Mucosa of gallbladder (tissue), 1 donor: ENCODE measurements at places on chromosomes 2 and 18. TPM values are rescaled to one million over a fixed set of nuclear protein-coding genes. Genes with fewer than 3 reads are reported as not detected.
A peak's percentile ranks its signal among the peaks of the same experiment; 100 is the strongest.

SNRNP27 gene
- 43.4 TPM for total RNA-seq

CPLX4 gene
- total RNA-seq, result not detected

POTEC gene
- not detected for total RNA-seq

ALLC gene
- 0.81 TPM for total RNA-seq

HRH4 gene
- total RNA-seq, result not detected

PAX8 gene
- total RNA-seq, result 3.5 TPM

DHRS9 gene
- 2.0 TPM for total RNA-seq

DUSP2 gene
- total RNA-seq, result 11.3 TPM

DNA sequence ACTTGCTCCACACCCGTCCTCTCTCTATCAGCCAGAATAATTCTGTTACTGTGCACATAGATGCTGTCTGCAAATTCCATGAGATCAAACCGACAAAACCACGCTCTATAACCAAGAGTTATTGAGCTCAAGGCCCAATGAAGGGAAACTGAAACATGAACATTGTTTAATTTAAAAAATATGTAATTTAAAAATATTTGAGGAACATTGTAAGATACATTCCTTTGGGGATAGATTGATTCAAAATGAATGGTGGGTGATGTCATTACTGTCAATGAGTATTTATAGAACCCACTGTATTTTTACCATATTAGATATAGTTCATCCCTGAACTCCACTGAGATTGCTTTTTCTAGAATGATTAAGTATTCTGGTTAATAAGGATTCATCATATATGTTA, 50.4 kb downstream of the NCKAP5 start:
- no peak for DNase-seq

GRCh38 chr2:235911633-235912233, 256.5 kb downstream of the GBX2 start:
- DNase-seq, result no peak

DNA sequence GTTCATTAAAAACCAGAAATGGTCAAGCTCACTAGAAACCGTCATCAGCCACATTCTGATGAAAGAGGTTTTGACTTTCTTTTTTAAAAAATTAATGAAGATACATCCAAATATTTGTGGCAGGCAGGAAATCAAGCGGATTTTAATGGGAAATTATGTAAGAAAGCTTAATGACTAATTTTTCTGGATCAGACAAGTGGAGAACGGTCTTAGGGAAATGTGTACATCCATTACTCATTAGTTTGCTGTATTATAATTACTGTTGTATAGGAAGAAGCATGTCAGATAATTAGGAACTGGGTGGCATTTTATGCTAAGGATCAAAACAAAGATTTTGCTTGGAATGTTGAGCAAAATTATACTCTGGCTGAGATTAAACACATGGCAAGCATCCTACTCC, 39.4 kb downstream of the AGAP1 start:
- no peak for DNase-seq

DNA sequence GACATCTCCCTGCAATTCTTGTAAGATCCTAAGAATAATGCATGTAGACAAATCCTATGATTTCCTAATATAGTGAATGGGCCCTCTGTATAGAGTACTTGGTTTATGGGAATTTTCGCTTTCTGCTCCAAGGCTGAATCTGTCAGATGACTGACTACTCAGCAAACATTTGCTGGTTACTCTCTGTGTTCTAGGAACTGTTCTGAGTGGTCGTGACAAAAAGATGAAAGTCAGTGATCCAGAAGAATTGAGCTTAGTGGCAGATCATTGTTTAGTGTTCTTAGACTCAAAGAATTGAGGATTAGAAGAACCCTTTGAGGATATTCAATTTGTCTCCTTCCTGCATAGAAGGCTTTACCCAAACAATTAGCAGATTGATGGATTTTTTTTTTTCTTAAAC, 10.0 kb downstream of the XRCC5 start:
- DNase-seq, result no peak

- DNase-seq, result no peak
Observed at GRCh38 chr2:10383960-10384734, 64.0 kb downstream of the ODC1 start.

DNA sequence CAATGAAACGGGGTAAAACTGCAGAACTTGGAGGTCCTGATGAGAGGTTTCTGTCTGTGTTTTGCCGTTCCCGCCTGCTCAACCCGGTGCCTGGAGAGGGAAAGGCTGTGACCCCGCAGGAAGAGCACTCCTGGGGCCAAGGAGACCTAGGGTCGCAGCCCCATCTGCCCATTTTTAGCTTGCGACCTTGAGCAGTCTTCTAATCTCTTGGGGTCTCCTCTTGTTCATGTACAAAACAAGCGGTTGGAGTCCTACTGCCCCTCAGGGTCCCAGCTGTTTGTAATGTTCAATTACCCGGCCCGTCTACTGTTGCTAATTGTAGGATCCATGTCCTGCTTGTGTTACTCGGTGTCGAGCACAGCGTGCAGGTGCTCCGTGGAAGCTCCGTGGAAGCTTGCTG, 104.5 kb downstream of the PTGR3 start:
- DNase-seq, result no peak

GRCh38 chr2:104078431-104079157, 775.3 kb upstream of the POU3F3 start:
- DNase-seq, result no peak

DNA sequence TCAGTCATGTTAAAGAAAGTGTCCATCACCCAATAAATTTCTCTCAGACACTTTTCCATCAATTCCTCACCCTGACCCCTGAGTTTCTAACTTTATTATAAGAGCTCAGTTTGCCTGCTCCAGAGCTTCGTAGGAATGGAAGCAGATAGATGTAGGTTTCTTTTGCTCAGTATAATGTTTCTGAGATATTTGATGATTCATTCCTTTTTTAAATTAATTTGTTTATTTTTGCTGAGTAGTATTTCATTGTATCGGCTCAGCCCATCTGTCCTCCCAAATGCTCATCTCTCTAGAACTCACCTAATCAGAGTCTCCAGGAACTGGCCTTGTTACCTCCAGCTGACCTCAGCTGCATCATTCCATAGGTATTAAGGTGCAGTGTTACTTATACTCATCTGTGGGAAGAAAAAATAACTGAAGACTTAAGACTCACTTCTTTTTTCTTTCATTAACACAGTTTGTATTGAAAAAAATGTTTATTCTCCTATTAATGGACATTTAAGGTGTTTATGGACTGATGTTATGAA, 11.9 kb upstream of the BCL2L11 start:
- DNase-seq, result no peak

DNA sequence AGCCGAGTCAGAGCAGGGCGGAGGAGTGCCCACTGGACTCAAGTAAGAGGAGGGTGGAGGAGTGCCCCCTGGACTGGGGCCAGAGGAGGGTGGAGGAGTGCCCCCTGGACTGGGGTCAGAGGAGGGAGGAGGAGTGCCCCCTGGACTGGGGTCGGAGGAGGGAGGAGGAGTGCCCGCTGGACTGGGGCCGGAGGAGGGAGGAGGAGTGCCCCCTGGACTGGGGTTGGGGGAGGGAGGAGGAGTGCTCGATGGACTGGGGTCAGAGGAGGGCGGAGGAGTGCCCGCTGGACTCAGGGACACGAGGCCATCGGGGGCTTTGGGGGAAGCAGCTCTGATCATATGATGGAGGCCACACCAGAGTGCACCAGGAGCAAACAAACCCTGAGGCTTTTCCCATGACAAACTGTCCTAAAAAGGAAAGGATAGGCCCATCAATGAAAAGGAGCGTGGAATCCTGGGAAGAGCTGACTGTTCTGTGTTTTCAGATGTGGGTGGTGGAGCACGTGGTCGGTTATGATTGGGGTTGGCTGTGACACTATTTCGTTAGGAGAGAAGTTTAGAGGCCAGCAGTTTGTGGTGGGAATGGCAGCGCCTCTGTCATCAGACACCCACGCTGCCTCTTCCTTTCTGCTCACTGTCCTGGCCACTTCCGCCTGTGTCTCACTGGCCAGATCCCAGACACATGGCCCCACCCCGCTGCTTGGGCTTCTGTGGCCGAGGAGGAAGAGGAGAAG, 24.5 kb upstream of the HPCAL1 start:
- DNase-seq, result peak; percentile 79

DNA sequence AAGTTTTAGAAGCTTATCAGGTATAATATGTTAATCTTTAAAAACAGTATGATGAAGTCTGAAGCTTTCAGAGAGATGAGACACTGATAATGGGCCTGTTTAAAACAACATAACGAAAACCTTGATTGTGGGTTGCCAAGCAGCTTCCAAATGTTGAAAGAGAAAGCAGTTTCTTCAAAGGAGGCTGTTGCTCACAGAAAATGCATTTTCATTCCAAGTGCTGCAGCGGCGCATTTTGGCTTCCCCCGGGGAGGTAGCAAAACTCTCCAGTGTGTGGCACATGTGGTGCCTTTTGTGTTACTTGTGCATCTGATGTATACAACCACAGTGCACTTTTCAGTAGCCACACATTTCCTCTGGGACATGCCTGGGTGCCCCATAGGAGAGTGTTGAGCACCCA, 66.1 kb downstream of the TMEFF2 start:
- no peak for DNase-seq

DNA sequence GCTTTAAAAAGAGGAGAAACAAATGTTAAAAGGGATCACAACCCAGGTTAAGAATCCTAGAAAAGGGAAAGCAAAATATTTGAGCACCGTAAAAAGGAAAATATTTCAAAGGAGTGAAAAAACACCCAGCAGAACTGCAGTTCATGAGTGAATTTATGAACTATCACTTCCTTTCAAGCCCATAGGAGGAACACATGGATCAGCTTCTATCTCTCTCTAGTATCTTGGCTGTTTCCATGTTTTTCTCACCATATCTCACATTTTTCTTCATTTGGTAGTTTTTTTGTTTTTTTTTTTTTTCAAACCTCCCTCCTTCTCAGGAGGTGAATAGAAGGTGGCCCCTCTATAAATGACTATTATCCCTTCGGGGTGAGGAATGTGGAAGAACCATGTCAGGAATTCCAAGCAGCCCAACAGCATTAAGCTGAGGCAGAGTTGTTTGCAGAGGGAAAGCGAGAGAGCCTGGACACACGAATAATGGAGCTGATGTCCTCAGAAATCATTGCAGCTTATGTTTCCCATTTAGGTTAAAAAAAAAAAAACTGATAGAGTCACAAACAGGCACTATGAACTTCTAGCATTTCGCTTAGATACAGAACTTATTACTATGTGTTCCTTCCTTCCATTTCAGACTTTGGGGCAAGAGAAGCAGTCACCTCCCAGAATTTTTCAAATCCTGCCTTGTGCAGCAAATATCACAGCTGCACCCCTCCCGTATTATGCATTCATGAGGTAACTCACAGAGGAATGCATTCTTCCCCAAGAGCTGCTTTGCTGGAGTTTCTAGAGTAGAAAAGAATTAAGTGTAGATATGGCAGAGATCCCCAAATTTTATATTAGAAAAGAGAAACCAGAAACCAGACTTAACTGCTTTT, 315.6 kb downstream of the IRS1 start:
- no peak for DNase-seq

GRCh38 chr2:236052206-236052605, 116.0 kb downstream of the GBX2 start:
- no peak for DNase-seq

- DNase-seq, result no peak
Observed at GRCh38 chr2:112843288-112843687, 6.7 kb upstream of the IL1B start.

- no peak for DNase-seq
Observed at GRCh38 chr2:165164201-165164600, 39.6 kb downstream of the SCN3A start.

DNA sequence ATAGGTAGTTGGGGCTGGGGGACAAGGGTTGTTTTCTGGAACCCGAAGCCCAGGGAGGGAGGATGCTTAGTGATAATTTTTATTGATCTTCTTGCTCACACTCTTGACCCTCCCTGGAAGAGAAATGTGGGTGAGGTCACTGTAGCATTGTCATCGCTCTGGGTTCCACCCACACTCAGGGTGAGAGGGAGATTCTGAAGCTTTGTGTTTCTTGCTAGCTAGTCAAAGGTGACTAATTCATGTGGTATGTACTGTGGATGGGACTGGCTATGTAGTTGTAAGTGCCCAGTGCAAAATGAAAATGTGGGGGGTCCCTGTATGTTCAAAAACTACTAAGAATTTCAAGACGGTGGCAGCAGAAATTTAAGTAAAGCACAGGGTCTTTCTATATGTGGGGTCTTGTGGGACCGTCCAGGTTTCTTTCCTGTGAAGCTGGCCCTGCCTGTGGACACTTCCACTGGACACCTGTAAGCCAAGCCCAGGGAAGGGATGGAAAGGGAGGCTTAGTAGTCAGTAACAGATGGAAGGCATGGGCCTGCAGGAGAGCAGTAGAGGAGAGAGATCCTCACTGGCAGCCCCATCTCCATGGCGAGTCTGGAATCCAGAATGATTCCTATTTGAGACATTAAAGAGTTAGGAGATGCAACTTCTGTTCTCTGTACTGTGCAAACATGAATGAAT, 35.0 kb downstream of the TSN start:
- peak; percentile 51 for DNase-seq

DNA sequence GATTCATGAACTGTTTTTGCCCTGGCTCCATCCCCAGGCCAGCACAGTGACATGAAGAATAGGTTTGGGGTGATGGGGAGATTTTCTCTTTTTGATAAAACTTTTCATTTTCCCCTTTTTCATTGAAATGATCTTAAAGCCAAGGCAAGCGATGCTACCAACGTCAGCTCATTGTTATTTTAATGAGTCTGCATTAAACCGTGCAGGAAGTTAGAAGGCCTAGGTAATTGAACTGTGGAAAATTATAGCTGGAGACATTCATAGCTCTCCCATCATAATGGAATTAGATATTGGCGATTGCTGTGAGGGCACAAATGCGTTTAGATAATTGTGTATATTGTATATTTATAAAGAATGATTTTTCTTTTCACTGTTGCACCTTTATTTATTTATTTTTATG, 33.2 kb downstream of the SMARCAL1 start:
- no peak for DNase-seq

DNA sequence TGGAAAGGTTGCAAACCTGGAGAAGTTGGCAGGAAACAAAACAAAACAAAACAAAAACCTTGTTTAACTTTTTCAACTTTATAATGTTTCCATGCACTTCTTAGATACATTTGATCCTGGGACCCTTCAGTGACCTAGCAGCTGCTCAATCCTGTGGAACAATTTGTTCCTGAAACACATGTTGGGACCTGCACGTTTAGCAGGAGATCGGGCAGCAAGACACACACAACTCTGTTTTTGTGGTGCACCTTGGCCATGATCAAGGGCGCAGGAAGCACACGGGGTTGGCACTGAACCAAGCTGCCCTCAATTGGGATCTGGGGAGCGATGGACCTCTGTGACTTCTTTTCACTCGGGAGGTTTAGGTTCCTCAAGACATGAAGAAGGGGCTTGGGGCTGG, 268.7 kb downstream of the LOXHD1 start:
- no peak for DNase-seq
